ENCODE measurements at places on chromosomes 4 and X.

- no peak for DNase-seq
Measured at GRCh38 chrX:77622233-77622632, 163.8 kb downstream of the ATRX start.

DNA sequence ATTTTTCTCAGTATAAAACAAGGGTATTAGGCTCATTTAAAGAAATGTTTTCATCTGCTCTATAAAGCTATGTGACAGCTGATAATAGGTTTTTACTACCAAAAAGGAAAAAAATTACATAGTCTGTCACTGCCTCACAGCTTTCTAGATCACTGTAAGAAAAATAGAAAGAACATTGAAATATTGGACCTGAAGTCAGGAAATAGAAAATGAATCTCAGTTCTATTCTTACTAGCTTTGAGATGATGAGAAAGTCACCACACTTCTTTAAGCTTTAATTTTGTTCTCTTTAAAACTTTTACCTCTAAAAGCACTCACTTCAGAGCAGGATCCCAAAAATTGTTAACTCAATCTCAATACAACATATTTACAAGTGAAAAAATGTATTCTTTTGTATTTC lies 45.3 kb upstream of the CAMK2D start:
- no peak for DNase-seq

GRCh38 chr4:64582492-64582891 lies 173.2 kb upstream of the TECRL start:
- DNase-seq: no peak

DNA sequence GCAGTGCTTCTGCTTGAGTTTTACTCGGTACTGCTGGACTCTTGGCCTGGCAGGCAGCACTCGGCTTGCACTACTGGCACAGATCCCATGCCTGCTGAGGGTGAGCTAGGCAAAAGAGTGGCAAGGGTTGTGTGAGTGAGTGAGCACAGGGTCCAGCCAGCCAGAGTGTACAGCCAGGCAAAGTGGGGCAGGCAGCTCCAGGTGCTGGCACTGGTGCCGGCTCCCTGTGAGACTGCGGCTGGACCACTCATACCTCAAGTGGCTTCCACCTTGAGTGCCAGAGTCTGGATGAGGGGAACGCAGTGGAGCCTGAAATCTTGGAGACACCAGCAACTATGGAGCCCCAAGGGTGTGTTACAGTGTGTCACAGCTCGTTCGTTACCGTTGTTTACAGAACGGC lies 1451.9 kb upstream of the AGA start:
- DNase-seq: no peak

- DNase-seq: no peak
Measured at GRCh38 chr4:182576601-182577289, 333.5 kb downstream of the TENM3 start.

- no peak for DNase-seq
Measured at GRCh38 chr4:69753686-69754085, 6.7 kb downstream of the SULT1B1 start.

DNA sequence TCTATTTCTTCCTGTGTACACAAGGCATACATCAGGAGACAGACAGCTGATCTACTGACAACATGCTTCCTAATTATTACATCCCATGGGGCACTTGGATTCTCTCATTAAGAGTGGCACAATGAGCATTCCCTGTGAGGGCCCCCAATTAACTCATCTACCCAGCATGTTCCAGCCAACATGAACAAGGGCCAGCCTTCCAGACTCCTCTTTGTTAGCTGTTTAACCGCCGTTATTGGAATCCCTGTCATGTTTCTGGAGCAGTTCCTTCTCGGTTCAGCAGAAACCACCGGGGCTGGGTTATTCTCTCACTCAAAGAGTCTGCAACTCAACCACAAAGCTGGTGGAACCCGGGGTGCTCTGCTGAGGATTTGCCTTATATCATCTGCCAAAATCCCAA lies 9.9 kb upstream of the GPM6B start:
- DNase-seq: no peak

DNA sequence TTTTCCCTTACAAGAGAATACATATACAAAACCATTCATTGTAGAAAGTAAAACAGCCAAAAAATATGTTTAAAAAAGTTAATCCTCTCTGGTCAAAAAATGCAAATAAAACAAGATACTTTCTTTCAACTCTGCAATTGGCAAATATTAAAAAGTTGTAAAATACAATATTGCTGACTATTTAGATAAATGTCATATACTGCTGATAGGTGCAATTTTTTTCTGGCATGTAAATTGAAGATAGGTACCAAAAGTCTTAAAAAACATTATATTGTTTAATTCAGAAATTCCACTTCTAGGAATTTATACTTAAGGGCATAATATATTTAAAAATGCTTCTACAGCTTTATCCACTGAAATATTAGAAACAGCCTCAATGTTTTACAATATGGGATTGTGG lies 66.4 kb upstream of the TLL1 start:
- no peak for DNase-seq

- no peak for DNase-seq
Measured at GRCh38 chr4:182700362-182701160, 216.6 kb downstream of the DCTD start.

GRCh38 chr4:184313702-184314659 lies 96.3 kb upstream of the ENPP6 start:
- DNase-seq: no peak

- no peak for DNase-seq
Measured at GRCh38 chrX:100625985-100626491, 10.6 kb downstream of the TSPAN6 start.

DNA sequence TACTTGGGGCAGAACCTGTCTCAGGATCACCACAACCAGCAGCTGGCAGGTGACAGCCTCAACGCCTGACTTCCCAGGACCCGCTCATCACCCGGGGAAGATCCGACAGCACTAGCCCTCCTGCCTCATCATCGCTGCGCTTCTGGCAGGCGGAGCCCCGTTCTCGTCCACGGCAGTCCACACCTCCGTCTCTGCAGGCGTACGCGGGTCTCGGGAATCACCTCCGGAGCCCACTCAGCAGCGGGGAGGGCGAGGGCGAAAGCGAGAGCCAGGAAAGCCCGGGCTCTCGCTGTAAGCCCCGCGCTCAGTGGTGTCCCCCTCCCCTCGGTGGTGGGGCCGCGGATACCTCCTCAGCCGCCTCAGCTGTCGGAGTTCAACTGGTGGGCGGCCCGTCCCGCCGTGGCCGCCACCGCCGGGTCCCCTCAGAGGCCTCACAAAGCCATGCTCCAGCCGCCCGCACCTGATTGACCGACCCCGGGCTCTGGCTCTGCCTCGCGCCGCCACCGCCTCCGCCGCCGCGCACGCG lies 518 bp upstream of the CNKSR2 start:
- no peak for DNase-seq

DNA sequence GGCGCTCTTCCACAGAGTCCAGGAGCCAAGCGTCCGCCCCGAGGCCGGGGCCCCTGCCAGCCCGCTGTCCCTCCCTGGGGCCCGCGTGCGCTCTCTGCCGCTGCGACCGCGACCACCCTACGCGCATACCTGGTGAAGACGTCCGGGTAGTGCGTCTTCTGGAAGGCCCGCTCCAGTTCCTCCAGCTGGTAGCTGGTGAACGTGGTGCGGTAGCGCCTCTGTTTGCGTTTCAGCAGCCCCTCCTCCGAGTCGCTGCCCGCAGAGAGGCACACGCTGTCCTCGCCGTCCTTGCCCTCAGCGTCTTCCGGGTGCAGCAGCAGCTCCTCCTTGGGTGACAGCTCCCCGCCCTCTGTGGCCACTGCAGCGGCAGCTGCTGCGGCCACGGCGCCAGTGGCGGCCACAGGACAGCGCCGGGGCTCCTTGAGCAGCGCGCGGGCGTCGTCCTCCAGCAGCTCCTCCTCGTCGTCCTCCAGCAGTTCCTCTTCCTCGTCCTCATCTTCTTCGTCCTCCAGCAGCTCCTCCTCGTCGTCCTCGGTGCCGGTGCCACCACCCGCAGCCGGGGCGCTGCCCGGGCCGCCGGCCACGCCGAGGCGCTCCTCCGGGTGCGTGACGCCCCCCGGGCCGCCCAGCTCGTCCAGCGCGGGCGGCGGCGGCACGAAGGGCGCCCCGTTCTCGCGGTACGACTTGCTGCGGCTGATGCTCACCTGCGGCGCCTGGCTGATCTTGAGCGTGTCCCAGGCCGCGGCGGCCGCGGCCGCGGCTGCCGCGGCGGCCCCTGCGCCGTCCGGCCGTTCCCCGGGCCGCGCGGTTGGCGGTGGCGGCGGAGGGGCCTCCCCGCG lies 2.8 kb downstream of the ARX start:
- no peak for DNase-seq

GRCh38 chrX:134236626-134237614 lies at the start of gene CCDC160:
TSS of gene CCDC160 (plus strand) at chrX:134237182. CDS start at chrX:134244801, 7,619 bp downstream.
- DNase-seq: no peak

- no peak for DNase-seq
Measured at GRCh38 chrX:153572601-153573000, 26.3 kb downstream of the CCNQ start.

- DNase-seq: no peak
Measured at GRCh38 chr4:188781655-188782054, 642.4 kb downstream of the TRIML1 start.

- no peak for DNase-seq
Measured at GRCh38 chr4:15040916-15041463, 38.7 kb downstream of the CPEB2 start.

GRCh38 chr4:87707279-87707918 lies 57.3 kb downstream of the DMP1 start:
- no peak for DNase-seq

DNA sequence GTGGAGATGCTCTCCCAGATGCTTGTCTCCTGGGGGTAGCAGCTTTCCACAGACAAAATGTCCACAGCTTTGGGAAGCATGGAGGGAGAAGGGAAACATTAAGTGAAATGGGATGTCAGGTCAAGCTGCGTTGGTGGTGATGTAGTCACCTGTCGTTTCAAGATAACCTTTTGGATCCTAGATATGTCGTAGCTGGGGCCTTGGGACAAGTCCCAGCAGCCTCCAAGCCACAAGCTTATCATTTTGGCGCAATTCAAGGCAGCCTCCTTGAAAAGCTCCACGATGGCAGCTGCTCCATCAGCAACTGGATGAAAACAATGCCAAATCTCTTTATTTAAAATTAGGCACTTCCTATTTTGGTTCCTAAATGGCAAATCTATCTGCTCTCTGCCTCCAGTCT lies 52.0 kb downstream of the RTL9 start:
- DNase-seq: no peak

DNA sequence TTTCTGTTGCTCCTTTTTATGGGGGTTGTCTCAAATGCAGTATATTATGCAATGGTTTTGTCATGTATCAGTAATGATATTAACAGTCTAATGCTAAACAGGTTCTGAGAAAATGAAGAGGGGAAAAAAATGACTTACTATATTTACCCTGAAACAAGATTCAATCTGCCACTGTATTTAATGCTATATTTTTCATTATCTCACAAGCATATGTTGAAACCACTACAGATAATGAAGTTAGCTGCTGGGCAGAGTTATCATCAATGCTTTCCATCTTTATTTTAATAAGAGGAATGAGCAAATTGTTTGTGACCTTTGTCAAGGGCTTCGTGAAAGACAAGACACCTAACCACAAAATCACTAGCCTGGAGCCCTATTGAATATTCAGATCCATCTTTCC lies 32.6 kb upstream of the NAA11 start:
- no peak for DNase-seq

GRCh38 chr4:76764251-76764650 lies 133.7 kb downstream of the SOWAHB start:
- no peak for DNase-seq

DNA sequence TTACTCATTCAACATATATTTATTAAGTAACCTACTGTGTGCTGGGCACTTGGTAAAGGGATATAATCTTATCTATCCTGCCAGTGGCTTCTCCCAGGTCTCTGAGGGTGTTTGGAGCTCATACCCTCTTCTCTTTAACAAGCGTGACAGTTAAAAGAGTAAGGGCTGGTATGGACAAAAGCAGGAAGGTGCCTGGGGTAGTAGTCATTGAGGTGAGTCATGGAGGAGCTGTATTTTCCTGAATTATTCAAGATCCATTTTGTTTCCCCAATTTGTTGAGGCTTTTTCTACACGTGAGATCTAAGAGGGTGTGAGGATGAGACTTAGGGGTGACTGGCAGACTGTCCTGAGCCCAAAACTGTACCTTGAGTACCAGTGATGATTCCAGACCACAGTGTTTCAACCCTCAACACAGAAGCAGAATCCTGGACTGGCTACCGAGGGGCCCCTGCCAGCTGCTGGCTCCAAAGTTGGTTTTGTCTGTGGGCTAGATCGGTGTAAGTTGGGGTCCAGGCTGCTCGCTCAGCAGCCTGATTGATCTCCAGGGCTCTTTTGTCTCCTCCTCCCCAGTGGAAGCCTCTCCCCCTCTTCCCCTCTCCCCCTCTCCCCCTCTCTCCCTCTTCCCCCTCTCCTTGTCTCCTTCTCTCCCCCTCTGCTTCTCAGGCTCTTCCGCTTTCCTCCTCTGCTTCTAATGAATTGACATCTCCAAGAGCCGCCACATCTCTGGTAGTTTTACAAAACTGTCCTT lies at the start of gene DRP2:
TSS of gene DRP2 (plus strand) at position 671 of the 748 bp plus-strand sequence. CDS start 11,862 bp downstream, outside the sequence.
- DNase-seq: no peak

DNA sequence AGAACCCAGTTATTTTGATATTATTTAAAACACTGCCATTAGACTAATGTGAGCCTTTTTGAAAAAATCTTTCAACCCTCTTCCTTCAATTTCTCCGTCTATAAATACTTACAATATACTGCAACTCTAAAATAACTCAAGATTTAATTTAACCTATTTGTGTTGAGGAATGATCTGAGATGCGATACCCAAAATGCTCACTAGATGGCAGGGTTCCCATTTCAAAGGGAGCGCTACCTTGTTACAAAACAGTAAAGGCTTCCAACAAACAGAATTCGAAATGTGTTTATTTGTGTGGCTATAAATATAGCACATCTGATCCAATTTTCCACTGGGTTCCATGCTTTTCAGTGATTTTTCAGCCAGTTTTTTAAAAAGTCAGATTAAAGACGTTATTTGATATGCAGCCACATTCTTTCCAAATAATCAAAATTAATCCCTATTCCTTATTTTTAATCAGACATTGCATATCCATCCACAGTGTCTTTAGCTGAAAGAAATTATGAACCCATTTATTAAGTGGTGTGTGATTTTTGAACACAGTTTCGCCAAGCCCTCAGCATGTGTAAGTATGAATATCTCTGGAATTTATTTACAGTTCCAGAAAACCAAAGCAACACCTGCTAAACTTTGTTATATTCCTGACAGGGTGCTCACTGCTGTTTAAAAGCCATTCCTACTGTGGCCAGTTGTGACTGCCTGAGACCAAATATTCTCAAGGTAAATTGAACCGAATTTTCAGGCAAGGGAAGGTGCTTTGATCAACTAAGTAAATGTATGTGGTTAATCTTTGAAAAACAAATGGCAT lies 668.0 kb upstream of the LCORL start:
- no peak for DNase-seq

DNA sequence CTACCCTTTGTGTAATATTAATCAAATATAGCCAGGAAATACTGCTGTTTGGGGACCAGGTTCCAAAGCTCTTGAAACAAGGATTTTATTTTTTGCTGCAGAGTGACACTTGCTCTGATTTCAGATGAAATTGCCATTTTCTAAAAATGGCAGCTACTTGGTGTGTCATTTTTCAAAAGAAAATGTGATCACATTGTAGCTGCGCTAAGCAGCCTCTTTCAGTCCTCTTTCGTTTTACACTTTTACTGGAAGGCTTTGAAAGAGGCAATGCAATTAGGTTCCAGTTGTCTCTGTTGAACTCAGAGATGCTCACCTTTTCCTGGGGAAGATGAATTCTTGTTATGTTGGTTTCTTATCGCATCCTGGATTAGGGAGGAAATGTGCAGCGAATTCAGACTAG lies 85.1 kb downstream of the CT47B1 start:
- no peak for DNase-seq

GRCh38 chr4:174154215-174154854 lies 129.1 kb downstream of the FBXO8 start:
- no peak for DNase-seq
